ENCODE measurements at places on chromosomes 7 and 10.

- DNase-seq, result peak; percentile 65
Measured at GRCh38 chr7:139680676-139681462, 96.9 kb downstream of the HIPK2 start.

- no peak for DNase-seq
Measured at GRCh38 chr10:69317626-69318105, 39.4 kb downstream of the HK1 start.

- no peak for DNase-seq
Measured at GRCh38 chr10:124222318-124222987, 129.1 kb upstream of the CHST15 start.

DNA sequence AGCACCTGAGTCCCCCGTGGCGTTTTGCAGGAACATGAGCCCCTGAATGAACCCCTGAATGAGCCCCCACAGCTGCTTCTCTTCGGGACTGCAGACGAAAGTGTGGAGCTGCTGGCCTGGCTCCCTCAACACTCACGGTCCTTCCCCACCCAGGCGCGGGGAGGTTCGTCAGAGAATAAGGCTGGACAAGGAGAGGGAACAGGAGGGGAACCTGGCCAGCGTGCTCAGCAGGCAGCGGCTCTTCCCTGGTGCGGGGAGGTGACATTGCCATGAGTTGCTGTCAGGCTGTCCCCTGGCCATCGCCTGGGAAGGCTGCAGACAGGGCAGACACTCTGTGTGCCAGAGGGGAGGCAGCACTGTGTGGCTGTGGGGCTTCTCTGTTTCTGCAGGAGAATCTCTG is 80.9 kb upstream of the SHH start:
- no peak for DNase-seq

DNA sequence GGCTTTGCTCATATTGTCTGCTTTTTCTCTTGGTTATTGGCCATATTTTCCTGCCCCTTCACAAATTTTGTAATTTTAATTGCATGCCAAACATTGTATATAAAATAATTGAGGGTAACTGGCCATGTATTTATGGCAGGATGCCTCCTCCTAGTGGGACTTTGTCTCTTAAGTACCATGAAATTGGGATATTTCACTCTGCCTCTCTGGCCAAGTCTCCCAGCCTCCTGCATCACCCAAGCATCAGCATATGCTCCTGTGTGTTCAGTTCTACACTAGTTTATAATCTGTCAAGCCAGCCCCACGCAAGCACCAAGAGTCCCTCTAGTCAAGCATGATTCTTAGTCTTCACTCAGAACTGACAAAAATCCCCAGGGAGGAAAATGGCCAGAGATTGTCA is 44.2 kb upstream of the FHIP2A start:
- no peak for DNase-seq

Data from fibroblast of skin of left biceps (primary cell).